ENCODE measurements at places on chromosomes 2 and 18.

DNA sequence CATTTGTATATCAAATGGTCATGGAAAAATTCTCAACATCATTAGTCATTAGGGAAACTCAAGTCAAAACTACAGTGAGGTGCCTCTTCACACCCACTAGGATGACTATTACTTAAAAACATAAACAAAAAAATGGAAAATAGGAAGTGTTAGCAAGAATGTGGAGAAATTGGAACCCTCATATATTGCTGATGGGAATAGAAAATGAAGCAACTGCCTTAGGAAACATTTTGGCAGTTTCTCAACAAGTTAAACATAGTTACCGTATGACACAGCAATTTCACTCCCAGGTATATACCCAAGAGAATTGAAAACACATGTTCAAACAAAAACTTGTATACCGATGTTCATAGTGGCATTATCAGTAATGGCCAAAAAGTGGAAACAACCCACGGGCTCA is 18.1 kb upstream of the CYP26B1 start:
- DNase-seq = no peak

DNA sequence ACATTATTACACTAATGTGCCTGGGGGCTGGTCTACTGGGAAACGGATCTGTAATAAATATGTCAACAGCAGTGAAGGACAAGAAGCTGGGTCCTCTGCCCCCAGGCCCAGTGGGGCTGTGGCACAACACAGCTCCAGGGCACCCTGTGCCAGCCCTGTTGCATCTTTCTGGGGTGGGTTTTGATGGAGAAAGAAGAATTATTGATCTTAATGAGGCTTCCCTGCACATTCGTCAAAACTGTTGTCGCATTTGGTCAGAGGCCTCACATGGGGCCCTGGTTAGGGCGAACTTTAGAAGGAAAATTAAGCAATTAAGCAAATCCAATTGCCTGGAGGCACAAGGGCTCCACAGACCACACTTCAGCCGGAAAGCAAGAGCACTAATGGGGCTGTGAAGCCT is 30.0 kb upstream of the TWIST2 start:
- no peak for DNase-seq

- no peak for DNase-seq
Measured at GRCh38 chr18:26863921-26864497, 1.5 kb downstream of the AQP4 start.

DNA sequence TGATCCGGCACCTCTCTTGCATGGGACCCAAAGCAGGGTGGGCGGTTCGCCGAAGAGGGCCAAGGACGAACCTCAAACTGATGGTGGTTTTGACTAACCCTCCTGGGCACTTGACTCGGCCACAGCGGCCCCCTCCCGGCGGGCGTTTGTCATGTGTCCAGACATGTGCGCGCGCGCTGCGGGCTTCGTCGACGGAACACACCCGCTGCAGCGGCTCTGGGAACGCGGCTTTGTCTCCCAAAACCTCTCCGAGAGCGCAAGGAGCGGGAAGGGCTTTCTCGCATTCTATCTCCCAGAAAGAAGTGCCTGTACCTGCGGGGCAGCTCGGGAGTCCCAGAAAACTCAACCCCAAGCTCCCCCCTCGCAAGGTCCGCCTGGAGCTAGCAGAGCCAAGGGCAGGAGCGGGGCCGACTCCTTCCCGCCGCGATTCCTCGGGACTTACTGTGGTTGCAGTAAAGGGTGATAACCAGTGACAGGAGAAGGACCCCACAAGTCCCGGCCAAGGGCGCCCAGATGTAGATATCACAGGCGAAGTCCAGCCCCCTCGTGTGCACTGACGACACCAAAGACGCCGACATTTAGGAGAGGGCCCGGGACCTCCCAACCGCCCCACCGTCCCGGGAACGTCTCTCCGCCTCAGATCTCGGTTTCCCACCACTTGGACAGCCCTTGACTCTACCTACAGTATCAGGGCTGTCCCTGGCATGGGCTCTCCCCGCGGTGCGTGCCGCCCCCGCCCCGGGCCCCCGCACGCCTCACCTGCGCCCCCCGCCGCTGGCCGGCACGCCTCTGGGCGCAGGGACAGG is 1.6 kb downstream of the CD8A start:
- DNase-seq = no peak

DNA sequence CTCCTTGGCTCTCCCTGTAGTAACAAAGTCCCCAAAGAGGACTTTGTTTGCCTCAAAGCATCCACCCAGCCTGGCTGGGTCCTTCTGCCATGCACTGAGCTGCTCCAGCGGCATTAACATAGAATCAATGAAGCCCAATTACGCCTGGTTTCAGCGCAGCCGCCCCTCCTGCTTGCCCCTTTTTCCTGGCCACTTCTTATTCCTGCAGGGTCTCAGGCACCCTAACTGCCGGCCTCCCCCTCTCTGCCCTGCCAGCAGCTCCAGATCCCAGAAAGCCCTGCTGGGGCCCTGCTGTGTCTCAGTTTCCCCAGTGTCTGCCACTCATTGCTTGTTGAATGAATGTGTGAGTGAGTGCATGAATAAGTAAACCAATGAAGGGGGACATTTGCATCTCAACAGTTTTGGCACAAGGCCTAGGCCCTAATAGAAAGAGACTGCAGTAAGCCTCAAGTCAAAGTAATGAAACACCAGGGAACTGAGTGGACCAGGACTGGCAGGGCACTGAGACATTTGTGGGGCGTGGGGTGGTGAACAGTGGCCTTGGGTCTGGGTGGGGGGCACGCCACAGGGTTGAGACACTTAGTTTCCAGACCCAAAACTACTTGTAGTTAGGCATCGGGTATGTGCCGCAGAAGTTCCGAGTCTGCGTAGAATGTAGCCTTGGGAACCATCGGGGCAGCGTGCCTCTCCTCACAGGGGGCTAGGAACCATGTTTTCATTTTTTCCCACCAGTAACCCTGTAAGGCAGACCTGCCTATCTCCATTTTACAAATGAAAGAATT is 60.6 kb downstream of the SMAD7 start:
- peak; percentile 26 for DNase-seq

GRCh38 chr2:196514641-196515040 is 124.9 kb upstream of the CCDC150 start:
- DNase-seq = no peak

DNA sequence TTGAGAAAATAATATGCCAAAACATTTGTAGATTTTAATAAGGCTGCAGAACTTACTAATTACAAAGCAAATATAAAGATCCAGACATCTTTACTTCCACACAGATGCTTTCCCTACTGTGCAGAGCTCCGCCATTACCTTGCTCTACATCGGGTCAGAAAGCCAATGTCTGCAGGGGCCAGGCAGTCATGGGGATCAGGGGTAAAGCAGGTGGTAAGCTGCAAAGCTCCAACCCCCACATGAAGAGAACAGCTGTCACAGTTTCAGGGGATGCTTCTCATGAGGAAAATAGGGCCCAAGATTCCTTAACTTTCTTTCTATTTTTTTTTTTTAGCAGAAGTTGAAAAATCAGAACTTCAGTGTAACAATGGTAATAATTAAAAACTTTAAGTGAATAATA is 102.7 kb downstream of the DCC start:
- DNase-seq = no peak

GRCh38 chr2:149175956-149176355 is 137.5 kb downstream of the LYPD6B start:
- no peak for DNase-seq

GRCh38 chr2:132638313-132639040 is 31.5 kb downstream of the LYPD1 start:
- no peak for DNase-seq

DNA sequence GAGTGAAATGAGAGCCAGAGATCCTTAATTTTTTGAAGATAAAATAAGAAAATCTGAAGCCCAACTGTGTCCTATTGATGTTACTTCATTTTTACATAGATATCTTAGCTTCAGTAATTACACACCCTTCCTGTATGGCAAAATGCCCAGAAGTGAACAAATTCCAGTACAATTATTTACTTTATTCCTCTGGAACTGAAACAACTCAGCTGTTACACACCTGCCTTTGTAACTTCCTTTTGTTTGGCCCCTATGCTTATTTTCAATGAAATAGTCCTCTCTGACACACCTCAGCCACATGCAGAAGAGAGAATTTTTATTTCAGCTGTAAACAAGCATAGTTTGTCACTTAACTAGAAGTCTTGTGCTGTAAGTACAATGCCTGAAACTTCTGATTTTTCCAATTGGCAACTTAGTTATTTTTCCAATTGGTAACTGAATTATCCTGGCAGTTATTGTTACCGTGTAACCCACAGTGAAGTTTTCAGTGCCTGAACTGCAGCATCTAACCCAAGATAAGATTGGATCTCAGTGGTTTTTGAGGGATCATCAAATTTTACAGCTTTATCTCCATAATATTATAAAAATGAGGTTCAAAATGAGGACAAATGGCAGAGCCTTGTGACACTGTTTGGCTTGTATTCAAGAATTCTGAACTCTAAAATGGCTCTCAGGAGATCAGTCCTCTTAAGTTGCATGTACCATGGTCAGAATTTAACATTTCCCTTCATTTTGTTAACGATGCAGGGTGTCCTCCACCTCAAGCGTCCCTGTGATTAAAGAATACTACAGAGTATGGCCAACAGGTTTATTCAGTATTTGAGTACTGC is 82.6 kb downstream of the PKP4 start:
- no peak for DNase-seq

- DNase-seq = no peak
Measured at GRCh38 chr2:2542966-2543611, 212.0 kb upstream of the MYT1L start.

- no peak for DNase-seq
Measured at GRCh38 chr18:21742315-21742687, 1.7 kb downstream of the MIB1 start.

DNA sequence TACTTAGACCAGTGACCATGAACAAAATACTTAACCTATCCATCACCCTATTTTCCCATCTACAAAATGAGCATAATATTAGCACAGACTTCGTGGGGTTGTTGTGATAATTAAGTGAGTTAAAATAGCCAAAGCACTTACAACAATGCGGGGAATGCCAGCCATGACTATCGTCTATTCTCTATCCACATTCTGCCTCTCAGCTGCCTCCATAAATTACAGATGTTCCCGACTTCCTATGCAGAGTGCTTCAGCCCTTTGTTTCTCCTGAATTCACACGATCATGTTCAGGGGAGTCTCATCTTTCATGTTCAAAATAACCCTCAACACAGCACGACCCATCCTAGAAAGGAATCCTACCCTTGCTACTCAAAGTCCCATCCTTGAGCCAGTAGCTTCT is 211.6 kb downstream of the EN1 start:
- no peak for DNase-seq

- no peak for DNase-seq
Measured at GRCh38 chr2:29405266-29405665, 290.1 kb downstream of the CLIP4 start.

Measured in mucosa of descending colon (tissue), 3 donors.